ENCODE measurements at places on chromosomes 5 and 9. TPM values are rescaled to one million over a fixed set of nuclear protein-coding genes. Genes with fewer than 3 reads are reported as not detected.

Gene CDC20B
- not detected for total RNA-seq

Gene BARX1
- not detected for total RNA-seq

Gene TMEFF1
- not detected for total RNA-seq

Gene AIF1L
- 12.0 TPM for total RNA-seq

Gene DRD1
- total RNA-seq = not detected

Gene SPINK7
- not detected for total RNA-seq

Gene MEIKIN
- 0.52 TPM for total RNA-seq

Gene SPATA6L
- total RNA-seq = 1.6 TPM

Gene HMGXB3
- total RNA-seq = 14.1 TPM

Gene HAVCR1
- 0.52 TPM for total RNA-seq

Gene PCDHA9
- total RNA-seq = 0.52 TPM

Gene MEF2C
- 464 TPM for total RNA-seq

Gene CCNO
- total RNA-seq = not detected

Gene RGS7BP
- 1.6 TPM for total RNA-seq

Gene RASGEF1C
- 5.7 TPM for total RNA-seq

Gene PCDHB7
- total RNA-seq = 2.1 TPM

Gene F12
- total RNA-seq = not detected

Gene C9orf153
- total RNA-seq = 1.6 TPM

Gene INIP
- total RNA-seq = 11.5 TPM

Gene PCDHA3
- not detected for total RNA-seq

Gene HMGCS1
- total RNA-seq = 50.6 TPM

Gene ZNF483
- total RNA-seq = 8.9 TPM

Gene GNA14
- total RNA-seq = 3.7 TPM

Gene PTGDS
- total RNA-seq = 4.2 TPM

Gene OBP2B
- total RNA-seq = not detected

Gene FST
- 24.5 TPM for total RNA-seq

Gene PCDHGA4
- 1.0 TPM for total RNA-seq

Gene LRSAM1
- 10.4 TPM for total RNA-seq

Gene FCN2
- 1.0 TPM for total RNA-seq

Gene GARIN3
- total RNA-seq = not detected

Gene ENG
- total RNA-seq = 9.4 TPM

Gene GABRA6
- total RNA-seq = not detected

Gene FRMPD1
- total RNA-seq = 6.3 TPM

Gene SLC22A4
- total RNA-seq = 3.1 TPM

Gene SMIM33
- not detected for total RNA-seq

Measured in skeletal muscle tissue (tissue), 5 donors.